ENCODE measurements at places on chromosomes 13 and 19.
A peak's percentile ranks its signal among the peaks of the same experiment; 100 is the strongest.

- DNase-seq, result no peak
These were observed 75.9 kb downstream of the TNFSF11 start for GRCh38 chr13:42649831-42650230.

GRCh38 chr13:111474136-111475002, 153.9 kb downstream of the TEX29 start:
- peak; percentile 19 for DNase-seq

- peak; percentile 96 for DNase-seq
These were observed 6.0 kb upstream of the TNFAIP8L1 start for GRCh38 chr19:4633140-4633967.

GRCh38 chr13:97072297-97072696, 78.0 kb upstream of the OXGR1 start:
- no peak for DNase-seq

DNA sequence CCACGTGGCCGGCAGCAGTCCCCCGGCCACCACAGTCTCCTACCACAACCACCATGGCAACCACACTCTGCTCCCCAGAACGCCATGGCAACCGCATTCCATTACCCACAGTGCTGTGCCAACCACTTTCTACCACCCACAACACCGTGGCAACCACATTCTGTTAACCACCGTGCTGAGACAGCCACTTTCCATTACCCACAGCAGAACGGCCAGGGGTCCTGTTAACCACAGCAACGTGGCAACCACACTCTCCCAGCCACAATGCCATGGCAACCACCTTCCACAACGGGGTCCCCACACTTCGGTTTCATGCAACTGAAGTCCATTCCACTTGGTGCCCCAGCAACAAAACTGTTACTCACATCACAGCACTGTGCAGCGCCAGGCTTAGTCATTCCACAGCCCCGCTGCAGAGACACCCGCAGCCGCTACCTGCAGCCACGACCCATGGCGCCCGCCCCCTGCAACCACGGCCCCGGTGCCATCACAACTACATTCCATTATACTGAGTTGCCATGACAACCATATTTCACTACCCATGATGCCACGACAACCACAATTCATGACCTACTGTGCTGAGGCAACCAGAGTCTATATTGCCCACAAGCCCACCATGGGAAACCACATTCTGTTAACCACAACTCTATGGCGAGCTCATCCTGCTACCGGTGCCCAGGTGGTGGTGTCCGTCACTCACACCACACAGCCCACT, 10.0 kb downstream of the DPF1 start:
- DNase-seq, result peak; percentile 87

Measured in Daoy (cell line).